Hippocampal formation (tissue), 2 donors: ENCODE measurements at places on chromosomes 4 and X.

- no peak for DNase-seq
These were observed 143.4 kb downstream of the CPEB2 start for GRCh38 chr4:15145709-15146108.

DNA sequence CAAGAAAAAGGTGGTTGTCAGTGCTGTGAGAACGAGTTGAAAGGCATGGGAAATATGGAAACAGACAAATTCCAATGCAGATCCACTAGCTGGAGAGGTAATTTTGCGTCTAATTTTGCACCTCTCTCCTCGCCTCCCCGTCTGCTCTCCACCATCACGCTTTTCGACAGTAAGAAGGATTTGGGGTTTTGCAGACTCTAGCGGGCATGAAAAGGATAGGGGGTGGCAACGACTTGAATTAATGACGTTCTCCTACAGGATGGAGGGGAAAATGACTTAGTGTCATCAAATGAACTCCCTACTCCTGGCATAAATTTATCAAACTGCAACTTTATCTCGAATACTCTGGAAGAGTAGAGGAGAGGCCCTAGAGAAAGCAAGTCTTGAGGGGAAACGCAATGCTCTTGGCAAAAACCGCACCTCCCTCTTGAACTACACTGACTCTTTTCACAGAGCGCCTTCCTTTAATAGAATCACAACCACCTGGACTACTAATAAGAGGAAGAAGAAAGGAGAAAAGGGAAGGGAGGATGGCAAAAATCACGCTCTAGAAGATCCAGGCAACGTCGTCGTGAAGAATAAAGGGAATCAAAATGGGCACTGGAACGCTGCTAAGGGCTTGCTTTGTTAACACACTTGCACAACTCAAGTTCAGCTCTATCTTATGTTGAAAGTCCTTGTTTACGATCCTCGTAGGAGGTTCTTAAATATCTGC lies 871 bp upstream of the SLITRK2 start:
- no peak for DNase-seq

- no peak for DNase-seq
These were observed 111.7 kb upstream of the RPS6KA3 start for GRCh38 chrX:20378233-20378920.

GRCh38 chr4:12612876-12613275 lies 871.3 kb downstream of the RAB28 start:
- no peak for DNase-seq

- no peak for DNase-seq
These were observed 71.3 kb downstream of the EVC2 start for GRCh38 chr4:5636766-5637670.
